ENCODE measurements at places on chromosomes 1 and 21.

DNA sequence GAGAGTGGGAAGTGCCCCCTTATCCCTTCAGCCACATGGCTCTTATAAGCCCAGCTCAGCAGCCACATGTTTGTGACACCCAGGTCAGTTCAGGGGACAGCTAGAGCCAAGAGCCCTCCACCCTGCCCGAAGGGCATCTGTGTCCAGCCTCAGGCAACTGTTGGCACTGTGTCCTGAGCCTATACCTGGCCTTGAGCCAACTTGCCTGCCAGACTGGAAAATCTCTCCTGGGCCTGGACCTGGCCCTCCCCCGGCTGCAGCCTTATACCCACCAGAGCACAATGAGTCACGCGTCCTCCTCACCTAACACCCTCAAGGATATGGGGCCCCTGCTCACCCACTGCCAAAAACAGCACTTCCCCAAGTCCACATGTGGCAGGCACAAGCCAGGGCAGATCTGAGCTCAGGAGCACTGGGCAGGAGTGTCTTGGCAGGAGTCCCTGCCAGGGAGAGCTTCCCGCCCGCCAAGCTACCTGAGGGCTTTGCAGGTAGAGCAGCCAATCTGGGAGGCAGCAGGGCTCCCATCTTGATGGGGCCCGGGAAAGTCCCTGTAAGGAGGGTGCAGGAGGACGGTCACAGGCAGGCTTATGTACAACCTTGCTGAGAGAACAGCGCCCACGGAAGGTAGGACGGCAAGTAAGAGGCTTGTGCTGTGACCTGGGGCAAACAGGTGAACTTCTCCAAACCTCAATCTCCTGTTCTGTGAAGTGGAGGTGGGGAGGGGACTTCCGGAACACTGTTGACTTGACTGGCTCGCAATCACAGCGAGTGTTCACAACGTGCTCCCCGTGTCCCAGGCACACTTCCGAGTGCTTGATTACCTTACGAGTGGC lies 19.8 kb upstream of the HSPG2 start:
- DNase-seq: no peak

DNA sequence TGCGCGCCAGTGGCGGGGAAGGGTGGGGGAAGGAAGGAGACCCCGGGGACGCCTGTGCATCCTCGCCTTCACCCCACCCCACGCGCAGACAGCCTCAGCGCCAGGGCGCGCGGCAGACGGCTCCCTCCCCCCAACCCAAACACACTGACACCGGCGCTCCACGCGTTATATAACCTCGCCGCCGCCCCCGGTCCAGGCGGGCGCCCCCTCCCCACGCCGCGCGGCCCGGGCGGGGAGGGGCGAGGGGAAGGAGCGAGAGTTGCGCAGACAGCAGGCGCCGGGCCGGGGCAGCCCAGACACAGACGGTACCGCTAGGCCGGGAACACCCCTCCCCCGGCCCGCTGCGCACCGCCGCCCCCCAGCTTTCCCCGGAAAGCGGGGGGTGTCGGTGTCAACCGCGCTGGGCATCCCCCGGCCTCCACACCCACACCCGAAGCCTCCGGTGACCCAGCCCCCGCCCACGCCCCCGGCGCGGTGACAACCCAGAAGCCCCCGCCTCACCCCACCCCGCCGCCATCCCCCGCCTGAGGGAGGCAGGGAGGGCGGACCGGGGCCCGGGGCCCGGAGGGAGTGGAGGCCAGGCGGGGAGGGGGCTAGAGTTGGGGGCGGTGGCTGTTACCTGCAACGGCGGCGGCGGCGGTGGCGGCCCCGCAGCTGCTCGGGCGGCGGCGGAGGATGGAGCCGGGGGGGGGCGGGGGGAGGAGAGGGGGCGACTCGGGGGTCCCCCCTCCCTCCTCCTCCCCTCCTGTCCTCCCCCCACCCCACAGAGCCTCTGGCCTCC lies 432 bp downstream of the AKT3 start:
- DNase-seq: no peak

- no peak for DNase-seq
These were observed 157.2 kb downstream of the PLA2G4A start for GRCh38 chr1:186985889-186986491.

DNA sequence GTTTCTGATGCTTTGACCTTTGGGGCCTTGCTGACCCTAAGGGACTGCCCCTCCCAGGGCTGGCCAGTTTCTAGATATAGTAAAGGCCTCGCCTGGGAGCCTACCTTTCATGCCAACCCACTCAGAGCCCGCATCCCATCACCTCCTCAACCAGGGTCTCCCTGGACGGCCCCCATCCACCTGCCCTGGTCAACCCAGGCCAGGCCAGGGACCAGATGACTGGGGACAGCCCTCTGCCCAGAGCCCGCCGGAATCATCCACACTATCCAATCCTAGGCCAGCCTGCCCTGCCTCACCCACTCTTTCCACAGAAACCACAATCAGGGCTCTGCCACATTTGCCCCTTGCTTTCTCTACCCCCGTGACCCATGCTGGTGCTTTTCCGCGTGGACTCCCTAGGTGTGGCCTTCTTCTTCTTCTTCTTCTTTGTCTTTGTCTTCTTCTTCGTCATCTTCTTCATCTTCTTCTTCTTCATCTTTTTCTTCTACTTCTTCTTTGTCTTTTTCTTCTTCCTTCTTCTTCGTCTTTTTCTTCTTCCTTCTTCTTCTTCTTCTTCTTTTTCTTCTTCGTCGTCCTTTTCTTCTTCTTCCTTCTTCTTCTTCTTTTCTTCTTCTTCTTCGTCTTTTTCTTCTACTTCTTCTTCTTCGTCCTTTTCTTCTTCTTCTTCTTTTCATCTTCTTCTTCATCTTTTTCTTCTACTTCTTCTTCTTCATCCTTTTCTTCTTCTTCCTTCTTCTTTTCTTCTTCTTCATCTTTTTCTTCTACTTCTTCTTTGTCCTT lies 11.5 kb upstream of the H6PD start:
- DNase-seq: no peak

GRCh38 chr21:41751611-41752011 lies 15.2 kb downstream of the RIPK4 start:
- no peak for DNase-seq

GRCh38 chr1:16954579-16954978 lies 25.8 kb downstream of the MFAP2 start:
- no peak for DNase-seq

DNA sequence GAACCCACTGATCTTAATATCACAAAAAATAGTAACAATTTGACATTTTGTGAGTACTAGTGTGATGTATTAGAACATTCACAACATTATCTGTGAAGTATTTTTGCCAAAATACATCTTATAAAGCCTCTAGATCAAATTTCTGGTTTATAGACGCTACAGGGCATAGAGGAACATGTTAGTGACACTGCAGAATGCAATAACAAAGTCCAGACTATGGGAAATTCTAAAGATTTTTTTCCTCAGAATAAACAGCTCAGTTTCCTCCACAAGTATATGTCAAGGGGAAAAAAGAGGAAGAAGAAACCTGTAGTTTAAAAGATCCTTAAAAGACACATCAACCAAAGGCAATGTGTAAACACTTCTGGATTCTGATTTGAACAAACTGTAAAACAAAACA lies 26.4 kb upstream of the MROH9 start:
- no peak for DNase-seq

DNA sequence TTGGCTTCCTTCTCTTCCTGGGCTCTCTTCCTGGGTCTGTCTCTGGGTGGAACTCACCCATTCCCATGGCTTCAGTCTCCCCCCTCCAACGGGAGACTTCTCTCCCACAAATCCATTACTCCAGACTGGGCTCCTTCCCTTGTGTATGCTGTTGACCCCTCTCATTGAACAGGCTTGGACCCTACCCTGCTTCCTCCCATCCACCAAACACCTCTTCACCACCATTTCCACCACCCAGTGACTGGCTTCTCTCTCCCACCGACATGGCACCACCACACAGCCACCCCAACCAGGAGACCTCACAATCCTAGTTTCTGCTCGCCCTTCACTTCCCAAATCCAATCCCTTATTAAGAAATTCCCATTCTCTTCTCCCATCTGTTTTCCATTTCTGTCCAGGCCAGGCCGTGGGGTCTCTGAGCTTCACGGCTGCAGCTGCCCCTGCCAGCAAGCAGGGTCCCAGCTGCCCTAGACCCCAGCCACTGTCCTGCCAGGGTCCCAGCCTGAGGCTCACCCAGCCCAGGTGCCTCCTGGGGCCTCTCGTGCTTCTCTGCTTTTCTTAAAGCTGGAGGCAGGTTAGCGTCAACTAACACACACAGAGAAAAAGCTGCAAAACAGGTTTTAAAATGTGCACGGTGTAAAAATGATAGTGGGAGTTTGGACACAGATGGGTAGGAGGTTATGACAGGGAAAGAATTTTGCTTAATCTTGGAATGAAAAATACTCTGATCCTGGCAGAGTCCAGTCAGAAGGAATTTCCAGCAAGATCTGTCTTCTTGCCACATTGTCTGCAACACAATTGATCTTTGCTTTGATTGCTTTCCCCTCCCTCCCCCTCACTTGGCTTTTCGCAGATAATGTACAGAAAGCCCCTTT lies 383.8 kb upstream of the VAMP3 start:
- peak; percentile 6 for DNase-seq

- no peak for DNase-seq
These were observed 101.0 kb downstream of the PDE9A start for GRCh38 chr21:42754270-42754933.

Measured in vagina (tissue), 2 donors.